Activated CD4-positive, alpha-beta T cell treated with anti-CD3 and anti-CD28 coated beads, Interleukin-2, amount 50 U/mL, for 1 hour (primary cell): ENCODE measurements at places on chromosomes 4 and X.
A peak's percentile ranks its signal among the peaks of the same experiment; 100 is the strongest.

DNA sequence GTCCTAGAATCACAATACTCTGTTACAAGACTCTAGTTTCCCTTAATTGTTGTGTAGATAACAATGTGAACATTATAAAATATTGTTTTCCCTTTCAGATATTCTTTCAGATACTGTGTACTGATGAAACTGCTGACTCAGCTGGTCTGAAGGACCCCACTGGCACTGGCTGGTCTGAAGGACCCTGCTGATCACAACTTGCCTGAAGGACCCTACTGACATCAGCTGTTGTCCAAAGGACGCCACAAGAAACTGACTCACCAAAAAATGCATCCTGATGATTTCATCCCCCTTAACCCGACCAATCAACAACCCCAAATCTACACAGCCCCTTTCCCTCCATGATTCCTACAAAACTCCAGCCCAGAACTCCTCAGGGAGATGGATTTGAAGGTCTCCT, 258.8 kb upstream of the GNPDA2 start:
- no peak for DNase-seq

DNA sequence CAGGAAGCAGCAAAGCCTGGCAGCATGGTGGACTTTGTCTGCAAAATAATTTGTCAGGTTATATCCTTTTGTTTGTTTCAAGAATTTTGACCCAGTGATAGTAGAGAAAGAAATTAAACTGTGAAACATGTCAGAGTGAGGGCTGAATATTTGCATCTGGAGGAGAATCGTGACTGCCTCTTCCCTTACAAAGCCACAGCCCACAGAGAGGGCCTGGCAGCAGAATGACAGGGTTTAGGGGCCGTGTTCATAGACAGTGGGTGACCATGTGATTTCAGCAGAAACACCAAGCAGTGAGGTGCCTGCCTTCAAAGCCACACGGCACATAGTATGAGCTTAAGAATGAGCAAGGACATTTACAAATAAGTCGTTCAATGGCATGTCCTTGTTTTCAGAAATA, 24.4 kb upstream of the PLAC8 start:
- no peak for DNase-seq

- DNase-seq: no peak
Observed at GRCh38 chrX:48700951-48701653, 4.6 kb downstream of the SUV39H1 start.

GRCh38 chr4:161393602-161394001, 770.2 kb downstream of the FSTL5 start:
- DNase-seq: no peak

DNA sequence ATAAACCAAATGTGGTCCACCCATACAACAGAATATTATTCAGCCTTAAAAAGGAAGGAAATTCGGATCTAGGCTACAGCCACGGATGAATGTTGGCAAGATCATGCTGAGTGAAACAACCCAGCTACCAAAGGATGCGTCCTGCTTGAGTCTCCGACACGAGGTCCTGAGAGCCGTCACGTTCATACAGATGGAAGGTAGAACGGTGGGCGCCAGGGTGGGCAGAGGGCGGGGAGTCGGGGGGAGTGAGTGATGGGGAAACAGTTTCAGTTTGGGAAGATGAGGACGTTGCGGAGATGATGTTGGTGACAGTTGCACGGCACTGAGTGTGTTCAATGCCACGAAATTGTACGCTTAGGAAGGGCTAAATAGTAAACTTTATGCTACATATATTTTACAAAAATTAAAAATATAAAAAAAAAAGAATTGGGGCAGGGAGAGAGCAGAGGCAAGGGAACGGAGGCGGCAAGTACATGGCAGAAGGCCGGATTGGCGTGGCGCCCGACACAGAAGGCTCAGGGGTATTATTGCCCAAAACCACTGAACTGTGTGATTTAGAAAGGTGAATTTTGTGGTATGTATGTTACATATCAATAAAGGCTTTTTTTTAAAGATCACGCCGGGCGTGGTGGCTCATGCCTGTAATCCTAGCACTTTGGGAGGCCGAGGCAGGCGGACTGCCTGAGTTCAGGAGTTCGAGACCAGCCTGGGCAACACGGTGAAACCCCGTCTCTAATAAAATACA, 14.8 kb upstream of the MXD4 start:
- no peak for DNase-seq

GRCh38 chr4:141275834-141276233, 55.1 kb downstream of the ZNF330 start:
- no peak for DNase-seq

DNA sequence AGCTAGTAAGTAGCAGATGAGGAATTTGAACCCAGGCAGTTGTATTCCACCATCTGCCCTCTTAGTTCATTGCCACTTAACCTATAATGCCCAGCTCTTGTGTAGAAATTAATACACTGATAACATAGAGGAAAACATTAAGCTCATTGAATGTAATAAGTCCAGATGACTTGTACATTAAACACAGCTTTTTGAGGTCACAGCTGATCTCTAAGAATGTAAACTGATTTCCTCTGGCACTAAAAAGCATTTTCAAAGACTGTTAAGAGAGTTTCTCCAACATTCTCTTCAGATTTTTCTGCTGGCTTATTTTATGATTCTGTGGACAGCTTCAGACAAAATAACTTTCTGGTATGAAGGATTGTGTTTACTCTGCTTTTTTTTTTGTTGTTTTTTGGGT, 42.7 kb downstream of the HPRT1 start:
- no peak for DNase-seq

DNA sequence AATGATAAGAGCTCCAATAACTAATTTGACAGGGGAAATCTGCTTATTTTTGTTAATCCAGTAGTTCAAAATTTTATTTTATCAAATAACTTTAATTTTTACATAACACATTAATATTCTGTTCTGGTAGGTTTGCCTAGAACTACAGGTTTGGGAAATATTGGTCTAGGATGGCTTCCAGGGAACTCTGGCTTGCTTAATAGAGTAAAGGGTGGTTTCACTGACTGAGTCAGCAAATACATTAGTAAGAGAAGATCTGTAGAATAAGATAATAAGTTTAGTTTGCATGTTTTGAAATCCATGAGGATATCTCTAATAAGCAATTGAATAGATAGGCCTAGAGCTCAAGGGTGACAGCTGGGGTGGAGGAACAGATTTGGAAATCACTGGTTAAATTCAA, 500.7 kb downstream of the ZNF674 start:
- no peak for DNase-seq

DNA sequence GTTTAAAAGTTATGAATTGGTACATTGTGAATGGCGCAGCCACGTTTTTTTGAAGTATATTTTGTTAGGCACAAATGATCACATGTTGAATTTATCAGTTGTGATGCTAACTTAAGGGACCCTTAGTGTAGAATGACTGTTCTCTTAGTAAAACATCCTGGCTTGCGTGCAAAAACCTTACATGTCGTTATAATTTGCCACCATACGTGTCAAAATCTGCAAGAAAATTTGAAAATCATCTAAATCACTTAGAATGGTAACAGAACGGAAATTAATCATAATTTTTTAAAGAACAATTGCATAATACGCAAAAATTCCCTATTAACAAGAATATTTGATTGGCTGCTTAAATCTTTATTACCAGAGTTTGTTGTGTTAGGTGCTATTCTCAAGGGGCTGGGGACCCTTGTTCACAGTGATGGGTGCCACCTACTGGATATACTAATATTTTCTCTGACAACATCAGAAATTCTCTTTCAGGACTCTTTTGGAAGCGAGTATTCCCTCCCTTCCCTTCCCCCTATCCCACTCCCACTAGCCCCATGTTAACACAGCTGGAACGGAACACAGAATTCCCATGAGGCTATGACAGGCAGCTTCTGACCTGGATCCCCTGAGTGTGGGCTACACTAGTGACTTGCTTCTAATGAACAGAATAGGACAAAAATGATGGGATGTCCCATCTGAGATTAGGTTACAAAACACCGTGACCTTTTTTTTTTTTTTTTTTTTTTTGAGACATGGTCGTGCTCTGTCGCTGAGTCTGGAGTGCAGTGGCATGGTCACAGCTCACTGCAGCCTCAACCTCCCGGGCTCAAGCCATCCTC, 71.8 kb downstream of the SUPT20HL2 start:
- DNase-seq: no peak

- DNase-seq: no peak
Observed at GRCh38 chrX:140050906-140051305, 85.6 kb upstream of the CXorf66 start.

GRCh38 chr4:8209181-8209874, 10.2 kb downstream of the SH3TC1 start:
- DNase-seq: no peak

- no peak for DNase-seq
Observed at GRCh38 chrX:16212436-16212835, 45.2 kb downstream of the MAGEB17 start.

GRCh38 chr4:165715989-165716388, 157.0 kb upstream of the TLL1 start:
- DNase-seq: no peak

DNA sequence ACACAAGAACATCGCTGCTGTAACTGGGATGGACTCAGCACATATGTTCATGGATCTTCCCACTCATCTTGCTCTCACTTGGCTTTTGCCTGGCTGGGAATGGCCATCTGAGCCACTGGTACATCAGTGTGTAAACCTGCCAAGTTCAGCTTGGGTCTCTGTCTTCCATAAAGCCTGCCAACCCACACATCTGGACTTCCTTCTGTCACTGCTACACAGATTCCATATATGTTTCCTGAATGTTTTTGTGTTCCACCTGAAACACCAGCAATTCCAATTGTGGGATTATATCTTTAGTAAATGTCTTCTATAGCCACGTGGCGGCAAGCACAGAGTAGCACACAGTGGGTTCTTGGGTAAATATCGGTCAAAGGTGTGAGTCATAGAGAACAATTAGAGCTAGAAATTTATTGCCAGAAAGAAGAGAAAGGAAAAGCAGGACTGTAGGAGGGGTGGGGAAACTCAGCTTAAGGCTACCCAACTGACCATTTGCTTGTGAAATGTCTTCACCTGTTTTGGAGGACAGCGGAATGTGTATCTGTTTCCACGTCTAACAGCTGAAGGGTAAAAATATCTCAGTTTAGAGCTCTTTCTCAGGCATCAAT, 125.9 kb downstream of the MFAP3L start:
- DNase-seq: no peak

GRCh38 chr4:169199184-169199583, 71.6 kb downstream of the SH3RF1 start:
- DNase-seq: no peak

- DNase-seq: peak; percentile 0
Observed at GRCh38 chrX:65196758-65197360, 220.6 kb upstream of the ZC4H2 start.

DNA sequence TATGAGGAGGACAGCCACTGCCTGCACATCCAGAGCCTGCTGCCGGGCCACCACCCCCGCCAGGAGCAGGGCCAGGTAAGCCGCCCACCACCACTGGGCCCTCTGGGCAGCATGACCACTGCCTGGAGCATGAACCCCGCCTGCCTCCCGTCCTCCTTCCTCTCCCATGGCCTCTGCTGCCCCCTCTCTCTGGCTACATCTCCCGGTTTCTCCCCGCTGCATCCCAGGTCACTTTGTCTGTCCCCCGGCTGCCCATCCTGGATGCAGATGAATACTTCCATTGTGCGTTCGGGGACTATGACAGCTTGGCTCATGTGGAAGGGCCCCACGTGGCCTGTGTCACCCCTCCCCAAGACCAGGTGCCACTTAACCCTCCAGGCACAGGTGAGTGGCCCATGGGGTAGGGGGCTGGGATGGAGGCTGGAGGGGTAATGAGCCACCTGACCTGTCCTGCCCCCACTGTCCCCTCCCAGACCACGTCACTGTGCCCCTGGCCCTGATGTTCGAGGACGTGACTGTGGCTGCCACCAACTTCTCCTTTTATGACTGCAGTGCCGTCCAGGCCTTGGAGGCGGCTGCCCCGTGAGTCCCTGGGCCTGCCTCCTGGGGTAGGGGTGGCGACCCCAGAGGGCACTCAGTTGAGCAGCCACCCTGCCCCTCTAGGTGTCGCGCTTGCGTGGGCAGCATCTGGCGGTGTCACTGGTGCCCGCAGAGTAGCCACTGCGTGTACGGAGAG, 6.0 kb downstream of the PLXNB3 start:
- DNase-seq: no peak

DNA sequence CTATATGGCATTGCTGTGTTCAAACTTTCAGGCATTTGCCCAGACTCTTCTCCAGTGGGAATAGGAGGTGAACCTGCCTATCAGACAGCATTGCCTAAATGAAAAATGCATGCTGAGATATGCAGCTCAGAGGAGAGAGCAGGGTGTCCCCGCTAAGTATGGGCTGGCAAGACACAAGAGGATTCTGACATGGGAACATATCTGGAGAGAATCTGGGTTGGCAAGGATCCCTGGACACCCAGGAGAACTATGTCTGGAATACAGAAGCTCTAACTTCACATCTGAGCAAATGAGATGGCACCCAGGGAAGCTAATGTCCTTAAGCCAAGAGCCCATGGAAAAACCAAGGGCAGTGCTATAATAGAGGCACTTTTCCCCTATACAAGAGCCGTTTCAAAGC, 18.4 kb downstream of the PPARGC1A start:
- DNase-seq: no peak
